ENCODE measurements at places on chromosomes 16 and 17.

DNA sequence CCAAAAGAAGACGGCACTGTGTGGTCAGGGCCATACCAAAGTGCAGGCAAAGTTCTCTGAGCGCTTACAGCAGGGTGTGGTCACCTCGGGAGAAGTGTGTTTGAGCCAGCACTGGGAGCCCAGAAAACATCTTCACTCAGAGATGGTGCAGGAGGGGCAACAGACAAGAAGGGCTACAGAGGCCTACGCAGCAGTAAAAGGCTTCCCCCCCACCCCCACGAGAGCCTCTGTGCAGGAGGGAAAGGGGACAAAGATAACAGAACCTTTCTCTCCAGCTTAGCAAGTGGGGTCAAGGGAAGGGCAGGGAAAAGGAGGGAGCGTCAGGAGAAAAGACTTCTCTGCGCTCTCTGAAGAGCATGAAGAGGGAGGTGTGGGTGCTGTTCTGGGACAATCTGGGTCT lies 2.8 kb downstream of the VAT1 start:
- DNase-seq: no peak

GRCh38 chr16:57512296-57513001 lies 23.9 kb downstream of the CCDC102A start:
- no peak for DNase-seq

DNA sequence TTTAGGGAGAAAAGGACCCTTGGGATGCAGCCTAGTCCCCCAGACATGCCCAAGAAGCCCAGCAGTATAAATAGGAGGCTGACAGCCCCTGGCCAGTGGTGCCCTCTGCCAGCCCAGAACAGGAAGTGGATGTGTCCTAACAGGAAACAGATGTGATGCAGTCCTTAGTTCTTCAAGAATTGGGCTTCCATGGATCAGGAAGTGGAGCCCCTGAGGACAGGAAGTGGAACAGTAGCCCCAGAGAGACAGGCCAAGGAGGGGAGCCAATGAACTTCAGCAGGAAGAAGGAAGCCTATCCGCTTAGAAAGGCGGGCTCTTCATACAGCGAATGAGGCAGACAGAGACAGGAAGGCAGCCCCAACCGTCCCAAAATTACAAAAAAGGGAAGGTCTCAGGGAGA lies 7.2 kb downstream of the CTF1 start:
- no peak for DNase-seq

DNA sequence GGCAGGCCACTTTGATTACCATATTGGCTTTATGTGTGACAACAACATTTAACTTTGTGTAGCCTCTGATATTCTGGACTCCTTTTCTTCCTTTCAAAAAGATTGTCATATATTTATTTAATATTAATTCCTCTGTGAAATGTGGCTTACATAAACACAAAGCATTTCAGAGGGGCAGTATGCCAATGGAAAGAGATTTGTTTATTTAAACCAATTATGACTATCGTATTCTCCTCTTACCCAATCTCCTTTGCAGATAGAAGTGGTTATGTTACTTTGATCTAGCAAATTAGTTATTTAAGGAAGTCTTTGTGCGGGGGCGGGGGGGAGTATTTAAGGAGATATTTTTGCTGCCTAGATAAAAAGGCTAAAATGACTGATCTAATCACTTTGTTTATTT lies 573.7 kb upstream of the KIF2B start:
- DNase-seq: no peak

DNA sequence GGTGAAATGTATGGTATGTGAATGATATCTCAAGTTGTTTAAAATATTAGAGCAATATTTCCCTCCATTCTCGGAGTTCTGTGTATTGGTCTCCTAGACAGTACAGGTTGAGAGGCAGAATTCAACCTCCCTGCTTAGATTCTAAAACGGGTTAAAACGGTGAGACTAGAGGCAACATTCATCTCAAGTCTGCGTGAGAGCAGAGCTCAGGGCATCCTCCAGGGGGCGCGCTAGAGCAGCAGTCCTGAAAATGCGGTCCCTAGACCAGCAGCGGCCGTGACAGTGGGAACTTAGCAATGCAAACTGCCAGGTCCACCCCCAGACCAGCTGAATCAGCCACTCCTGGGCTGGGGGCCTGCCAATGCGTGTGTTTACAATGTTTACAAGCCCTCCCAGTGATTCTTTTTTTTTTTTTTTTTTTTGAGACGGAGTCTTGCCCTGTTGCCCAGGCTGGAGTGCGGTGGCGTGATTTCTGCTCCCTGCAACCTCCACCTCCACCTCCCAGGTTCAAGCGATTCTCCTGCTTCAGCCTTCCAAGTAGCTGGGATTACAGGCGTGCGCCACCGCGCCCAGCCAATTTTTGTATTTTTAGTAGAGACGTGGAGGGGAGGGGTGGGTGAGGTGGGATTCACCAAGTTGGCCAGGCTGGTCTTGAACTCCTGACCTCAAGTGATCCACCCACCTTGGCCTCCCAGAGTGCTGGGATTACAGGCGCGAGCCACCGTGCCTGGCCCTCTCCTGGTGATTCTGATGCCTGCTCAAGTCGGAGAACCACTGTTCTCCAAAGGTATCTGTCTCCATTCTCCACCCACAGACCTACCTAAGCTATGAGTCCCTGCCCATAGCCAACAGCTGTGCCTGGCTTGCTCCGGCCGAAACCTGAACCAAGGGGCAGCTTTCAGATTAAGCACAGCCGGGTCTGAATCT lies 24.2 kb downstream of the KLHL36 start:
- DNase-seq: peak; percentile 72

DNA sequence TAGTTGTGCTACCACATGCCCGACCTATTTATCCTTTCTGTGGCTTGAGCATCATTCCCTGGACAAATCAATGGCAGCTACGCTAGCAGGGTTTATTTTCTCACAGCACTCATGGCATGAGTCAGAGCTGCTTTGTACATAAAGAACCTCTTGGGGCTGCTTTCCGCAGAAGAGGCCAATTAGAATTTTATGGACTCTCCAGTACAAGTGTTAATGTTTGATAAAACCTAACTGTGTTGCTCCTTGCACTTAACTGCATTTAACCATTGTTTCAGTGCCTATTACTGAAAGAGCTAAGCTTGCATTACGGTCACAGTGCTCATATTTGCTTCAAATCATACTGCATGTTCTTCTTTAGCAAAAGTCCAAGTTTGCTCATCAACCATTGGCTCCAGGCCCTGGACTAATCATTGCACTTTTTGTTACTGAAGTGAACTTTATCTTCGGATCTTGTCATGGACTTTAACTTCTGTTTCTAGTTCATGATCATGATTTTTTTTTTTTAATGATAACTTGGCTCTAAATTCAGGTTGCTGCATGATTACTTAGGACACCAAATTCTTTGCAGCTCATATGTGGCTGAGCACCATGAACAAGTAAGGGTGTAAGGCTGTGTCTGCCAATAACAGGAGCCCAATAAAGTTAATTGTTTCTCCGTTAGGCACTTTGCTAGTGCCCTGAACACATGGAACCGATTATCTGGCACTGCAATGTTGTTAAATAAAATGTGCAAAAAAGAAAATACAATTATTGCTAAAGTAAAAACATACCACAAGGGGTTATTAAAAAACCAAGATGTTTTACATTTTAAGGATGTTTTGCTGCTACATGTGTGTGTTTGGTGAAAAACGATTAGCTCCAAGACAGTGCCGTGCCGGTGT lies 492.2 kb downstream of the KCNJ2 start:
- DNase-seq: no peak

- DNase-seq: no peak
These were observed 20.7 kb downstream of the TRAP1 start for GRCh38 chr16:3696425-3697218.

DNA sequence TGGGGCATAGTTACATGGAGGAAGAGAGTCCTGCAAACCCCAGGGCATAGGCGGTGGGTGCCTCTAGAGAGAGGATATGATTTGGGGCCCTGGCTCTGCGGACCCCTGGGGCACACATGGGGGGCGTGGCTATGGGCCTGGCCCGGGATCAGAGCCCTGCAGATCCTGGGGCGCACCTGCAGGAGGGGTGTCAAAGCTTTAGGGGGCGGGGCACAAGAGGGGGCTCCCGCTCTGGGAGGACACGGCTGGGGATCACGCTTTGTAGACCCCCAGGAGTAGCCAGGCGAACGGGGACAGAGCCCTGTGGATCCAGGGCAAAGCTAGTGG lies 497 bp downstream of the BCL7C start:
- DNase-seq: no peak

DNA sequence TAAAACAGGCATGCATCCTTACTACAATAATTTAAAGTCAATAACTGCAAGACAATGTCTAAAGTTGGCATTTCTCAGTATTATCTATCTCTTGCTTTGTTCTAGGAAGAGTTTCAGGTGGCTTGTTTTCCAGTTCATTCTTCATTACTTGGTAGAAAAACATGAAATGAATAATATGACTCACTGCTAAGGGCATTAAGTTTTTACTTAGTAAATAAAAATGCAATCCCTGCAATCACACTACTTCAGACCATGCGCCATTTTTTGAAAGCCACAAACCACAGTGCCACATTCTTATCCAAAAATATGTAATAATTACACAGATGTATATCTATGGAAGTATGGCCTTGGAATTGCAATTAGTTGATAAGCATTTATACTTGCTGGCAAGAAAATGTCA lies 55.4 kb downstream of the CREBBP start:
- DNase-seq: no peak

DNA sequence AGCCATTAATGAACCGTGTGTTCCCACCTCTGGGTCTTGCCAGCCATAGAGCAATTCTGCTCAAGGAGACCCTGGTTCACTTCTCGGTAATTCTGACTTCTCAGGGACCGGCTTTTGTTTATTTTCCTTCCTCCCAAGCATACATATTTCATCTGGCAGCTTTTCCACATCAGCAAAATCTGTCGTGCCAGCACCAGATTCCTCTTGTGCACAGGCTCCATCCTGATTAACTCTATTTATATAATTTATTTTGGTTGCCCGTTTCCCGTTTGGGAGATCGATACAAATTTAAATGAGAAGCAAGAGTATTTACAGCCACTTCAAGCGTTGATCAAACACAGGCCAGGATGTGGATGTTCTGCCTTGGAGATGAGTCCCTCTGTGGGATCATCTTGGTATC lies 161.9 kb upstream of the XYLT1 start:
- no peak for DNase-seq

GRCh38 chr16:24721830-24722238 lies 7.6 kb upstream of the TNRC6A start:
- no peak for DNase-seq

GRCh38 chr16:72689851-72690250 lies 358.1 kb downstream of the ZFHX3 start:
- no peak for DNase-seq

DNA sequence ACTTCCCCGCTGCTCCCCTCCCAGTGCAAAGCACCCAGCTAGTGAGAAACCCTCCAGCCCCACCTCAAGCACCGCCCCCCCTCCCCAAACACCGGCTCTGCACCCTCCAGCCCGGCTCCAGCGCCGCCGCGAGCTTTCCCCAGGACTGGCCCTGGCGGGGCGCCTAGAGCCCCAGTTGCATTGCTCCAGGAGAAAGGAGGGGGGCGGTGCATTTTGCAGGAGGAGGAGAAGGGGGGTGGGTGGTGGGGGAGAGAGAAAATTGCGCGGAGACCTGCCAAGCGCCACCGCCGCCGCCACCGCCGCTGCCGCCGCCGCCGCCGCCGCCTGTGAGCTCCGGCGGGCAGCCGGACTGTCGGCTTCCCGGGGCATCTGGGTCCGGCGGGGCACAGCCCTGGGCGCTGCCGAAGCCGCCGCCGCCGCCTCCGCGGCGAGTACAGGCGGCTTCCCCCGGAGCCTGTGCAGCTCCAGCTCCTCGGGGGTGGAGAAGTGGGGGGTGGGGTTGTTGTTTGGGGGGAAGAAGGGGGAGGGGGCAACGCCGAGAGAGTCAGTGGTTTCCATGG lies 333 bp upstream of the NOG start:
- DNase-seq: peak; percentile 80

DNA sequence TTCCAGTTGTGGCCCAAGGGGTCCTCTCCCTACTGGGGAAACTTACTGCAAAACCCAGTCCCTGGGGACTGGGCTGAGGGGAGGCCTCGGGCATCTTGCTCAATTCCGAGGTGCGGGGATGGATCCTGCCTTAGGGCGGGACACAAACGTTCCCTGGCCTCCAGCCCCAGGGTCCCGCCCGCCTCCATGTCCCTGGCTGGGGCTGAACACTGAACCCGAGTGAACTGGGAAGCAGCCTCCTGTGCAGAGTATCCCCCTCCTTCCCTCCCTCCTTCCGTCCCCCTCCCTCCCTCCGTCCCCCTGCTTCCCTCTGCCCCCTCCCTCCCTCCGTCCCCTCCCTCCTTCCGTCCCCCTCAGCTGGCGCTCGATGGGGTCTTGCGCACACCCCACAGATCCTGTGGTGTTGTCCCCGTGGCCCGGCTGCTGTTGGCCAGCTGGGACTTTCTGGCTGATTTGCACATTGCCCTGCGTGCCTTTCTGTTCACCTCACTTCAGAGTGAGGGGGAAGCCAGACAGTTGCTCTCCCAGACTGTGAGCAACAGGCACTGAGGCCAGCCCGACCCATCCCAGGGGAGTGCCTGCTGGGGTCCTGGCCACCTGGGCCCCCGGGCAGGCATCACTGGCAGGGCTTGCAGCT lies 5.5 kb downstream of the TRAF7 start:
- DNase-seq: no peak

DNA sequence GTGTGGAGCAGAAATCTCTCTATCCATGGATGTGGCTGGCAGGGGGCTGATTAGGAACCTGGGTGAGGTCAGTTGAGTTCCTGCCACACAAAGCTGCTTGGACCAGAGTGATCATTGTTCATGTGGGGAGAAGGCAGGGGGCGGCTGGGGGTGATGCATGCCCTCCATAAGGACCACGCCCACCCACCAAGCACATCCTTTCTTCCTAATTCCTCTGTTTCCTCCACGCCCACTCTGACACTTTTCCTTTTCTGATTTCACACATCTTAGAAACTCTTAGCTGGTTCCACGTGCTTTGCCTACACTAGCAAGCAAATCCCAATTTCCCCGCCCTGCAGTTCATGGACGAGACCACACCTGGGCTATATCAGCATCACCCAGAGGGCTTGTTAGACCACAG lies 108.5 kb downstream of the SDK2 start:
- DNase-seq: no peak

- DNase-seq: no peak
These were observed 2.0 kb downstream of the DNASE1L2 start for GRCh38 chr16:2238150-2238837.

DNA sequence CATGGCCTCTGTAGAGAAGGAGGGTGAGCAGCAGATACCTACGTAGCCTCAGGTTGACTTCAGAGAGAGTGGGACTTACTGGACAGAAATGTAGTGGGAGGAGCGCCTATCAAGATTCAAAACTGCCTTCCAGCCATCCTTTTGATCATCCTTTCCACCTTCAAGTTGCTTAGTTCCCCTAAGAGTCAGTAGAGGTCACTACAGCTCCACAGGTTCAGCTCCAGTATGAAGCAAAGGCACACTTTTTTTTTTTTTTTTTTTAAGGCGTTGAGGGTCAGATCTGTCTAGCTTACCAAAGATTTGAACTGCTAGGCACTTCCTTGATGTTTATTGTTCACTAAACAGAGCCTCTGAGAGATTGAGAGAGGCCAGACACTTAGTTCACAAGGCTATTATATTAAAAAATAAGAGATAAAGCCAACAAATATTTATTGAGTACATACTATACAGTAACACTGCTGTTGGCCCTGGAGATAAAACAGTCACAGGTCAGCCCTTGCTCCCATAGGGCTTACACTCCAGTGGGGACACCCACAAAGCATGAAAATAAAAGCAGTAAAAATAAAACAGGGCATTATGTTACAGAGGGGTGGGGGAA lies 3.1 kb downstream of the RNF227 start:
- no peak for DNase-seq

All from right forelimb (tissue), 1 donor.